ENCODE measurements at places on chromosomes 12 and 14.

DNA sequence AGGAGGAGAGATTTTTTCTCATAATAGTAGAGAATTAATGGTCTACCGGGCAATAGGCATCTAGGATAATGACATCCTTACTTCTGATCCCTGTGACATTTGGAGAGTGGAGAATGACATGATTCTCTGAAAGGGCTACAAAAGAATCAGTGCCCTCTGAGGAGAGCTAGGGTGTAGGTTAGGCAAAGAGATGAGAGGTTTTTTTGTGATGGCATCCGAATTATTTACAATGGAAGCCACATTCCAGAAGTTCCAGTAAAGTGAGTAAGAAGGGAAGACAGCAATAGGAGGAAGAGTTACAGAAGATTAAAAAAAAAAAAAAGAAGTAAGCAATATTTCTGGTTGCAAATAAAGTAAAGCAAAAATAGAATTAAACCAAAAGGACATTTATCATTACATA, 478.0 kb downstream of the RMST start:
- DNase-seq: no peak

DNA sequence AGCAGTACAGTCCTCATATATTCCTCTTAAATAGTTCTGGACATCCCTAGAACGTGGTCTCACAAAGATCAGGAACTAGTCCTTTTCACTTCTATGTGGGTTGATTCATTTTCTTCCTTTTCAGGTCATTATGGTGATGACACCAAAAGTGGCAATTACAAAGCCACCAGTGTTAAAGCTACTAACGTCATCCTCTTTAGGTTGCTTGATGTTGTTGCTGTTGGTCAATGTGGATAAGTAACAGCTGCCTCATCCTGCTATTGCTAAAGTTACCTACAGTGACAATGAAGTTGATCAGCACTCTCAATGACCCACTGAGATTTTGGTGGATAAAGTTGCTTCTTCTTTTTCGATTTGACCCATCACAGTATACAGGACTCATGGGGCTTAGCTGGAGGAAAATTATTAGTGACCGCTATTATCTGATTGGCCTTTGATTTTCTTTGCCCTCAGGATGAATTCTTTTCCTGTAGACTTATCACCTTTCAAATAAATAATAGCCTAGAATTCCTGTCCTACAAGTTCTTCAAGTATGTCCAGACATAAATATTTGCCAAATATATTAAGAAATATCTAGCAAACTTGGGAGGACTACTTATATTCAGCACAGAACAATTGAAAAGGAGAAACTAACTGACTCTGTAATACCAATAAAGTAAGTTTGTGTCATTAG, 54.0 kb upstream of the ATP2B1 start:
- no peak for DNase-seq

DNA sequence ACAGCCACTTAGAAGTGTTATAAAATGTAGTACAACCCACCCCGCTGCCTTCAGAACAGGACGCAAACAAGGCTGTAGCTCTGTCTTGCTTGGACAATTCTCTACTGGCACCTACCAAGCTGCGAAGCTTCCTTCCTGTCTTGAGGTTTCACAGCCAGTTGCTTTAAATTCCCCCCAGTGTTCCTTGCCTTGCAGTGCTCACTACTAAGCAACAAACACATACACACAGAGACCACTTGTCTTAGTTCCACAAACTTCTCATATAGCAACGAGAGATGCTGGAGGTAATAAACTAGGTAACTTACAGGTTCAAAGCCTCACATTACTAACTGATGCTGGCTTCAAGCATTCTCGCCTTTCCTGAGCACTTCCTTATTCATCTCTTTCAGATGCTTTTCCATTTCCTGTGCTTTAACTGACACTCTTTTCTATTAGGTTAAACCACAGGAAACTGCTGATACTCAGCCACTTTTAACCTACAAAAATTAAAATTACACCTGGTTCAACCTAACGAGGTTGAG, 91.5 kb upstream of the PTGDR start:
- DNase-seq: no peak

DNA sequence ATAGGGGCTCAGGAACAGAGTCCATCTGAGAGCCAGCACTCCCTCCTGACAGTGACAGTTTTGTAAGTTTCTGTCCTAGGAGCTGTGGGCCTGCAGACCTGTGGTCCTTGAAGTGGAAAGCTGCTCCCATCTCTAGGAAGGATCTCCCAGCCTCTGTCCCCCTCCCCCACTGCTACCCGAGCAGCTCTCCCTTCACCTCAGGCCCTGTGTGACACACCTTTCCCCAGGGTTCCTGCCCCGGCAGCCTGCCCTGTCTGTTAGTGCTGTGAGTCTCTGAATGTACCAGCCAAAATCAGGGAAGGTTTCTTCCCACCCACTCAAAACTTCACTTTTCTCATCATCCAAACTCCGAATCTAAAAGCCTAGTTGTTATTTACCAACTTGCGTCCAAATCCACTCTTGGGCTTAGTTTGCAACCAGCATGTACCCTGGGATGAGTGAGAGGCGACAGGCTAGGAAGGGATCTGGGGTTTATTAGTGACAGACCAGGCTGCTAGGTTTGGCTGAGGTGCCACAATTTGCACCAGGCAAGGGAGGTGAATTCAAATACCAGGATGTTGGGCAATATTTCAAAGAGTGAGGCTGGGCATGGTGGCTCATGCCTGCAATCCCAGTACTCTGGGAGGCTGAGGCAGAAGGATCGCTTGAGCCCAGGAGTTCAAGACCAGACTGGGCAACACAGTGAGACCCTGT, 39.9 kb downstream of the NINJ2 start:
- DNase-seq: no peak

DNA sequence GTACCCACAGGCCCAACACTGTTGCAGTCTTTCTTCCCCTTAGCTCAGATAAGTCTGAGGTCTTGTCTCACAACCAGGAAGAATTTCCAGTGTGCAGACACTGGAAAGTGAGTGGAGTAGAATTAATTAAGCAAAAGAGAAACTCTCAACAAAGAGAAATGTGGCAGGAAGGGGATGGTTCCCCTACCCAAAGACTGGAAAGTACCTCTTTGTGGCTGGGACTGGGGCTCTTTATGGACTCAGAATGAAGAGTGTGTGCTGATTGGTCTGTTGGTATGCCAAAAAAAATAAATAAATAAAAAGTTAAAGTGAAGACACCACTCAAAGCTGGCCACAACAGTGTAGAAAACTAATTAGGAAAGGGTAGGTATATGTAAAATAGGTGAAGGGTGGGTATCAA, 26.4 kb downstream of the GLIPR1L1 start:
- DNase-seq: no peak

GRCh38 chr12:51056242-51056641, 8.1 kb downstream of the LETMD1 start:
- no peak for DNase-seq

GRCh38 chr12:7137908-7138307, 7.7 kb downstream of the CLSTN3 start:
- no peak for DNase-seq

GRCh38 chr14:53398616-53399015, 245.5 kb upstream of the DDHD1 start:
- no peak for DNase-seq
